T-helper 1 cell (primary cell): ENCODE measurements at places on chromosomes 16 and 17.

DNA sequence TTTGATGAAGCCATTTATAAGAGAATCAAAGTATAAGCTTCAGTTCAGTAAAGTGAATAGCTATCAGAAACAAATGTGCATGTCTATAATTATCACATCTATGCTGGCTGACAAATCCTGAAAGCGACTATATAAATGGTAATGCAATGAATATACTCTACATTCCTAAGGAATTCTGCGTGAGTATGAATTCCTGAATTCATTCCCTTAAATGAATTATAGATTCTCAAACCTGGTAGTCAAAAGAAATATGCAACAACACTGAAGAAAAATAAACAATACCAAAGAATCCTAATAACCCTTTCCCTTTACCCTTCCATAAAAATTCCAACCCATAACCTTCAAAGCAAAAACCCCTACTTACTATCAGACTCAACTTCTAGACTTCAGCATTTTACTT is 416.6 kb upstream of the PMFBP1 start:
- no peak for DNase-seq

- DNase-seq, result no peak
These were observed 188.0 kb upstream of the TNRC6C start for GRCh38 chr17:77770331-77771105.

- no peak for DNase-seq
These were observed 36.6 kb downstream of the C16orf78 start for GRCh38 chr16:49410226-49410625.

DNA sequence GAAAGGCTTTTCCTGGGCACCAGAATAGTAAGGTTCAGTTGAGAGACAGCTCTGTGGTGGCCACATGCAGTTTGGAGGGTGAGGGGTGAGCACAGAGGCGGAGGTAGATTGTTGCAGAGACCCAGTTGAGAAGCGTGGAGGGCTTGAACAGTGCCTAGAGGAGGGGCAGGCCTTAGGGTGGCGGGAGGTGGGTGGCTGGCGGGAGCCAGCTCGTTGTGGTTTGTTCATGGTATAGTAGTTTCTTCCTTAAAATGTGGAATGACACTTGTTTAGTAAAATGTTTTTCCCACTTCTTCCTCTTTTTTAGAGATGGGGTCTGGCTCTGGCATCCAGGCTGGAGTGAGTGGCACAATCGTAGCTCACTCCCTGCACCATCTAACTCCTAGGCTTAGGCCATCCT is 14.2 kb downstream of the USP10 start:
- DNase-seq, result no peak

- no peak for DNase-seq
These were observed 299 bp downstream of the NUP85 start for GRCh38 chr17:75205793-75206163.

- DNase-seq, result no peak
These were observed 27.5 kb downstream of the KIFC3 start for GRCh38 chr16:57774705-57775285.

- DNase-seq, result no peak
These were observed 34.1 kb downstream of the MAP2K6 start for GRCh38 chr17:69448431-69449102.

DNA sequence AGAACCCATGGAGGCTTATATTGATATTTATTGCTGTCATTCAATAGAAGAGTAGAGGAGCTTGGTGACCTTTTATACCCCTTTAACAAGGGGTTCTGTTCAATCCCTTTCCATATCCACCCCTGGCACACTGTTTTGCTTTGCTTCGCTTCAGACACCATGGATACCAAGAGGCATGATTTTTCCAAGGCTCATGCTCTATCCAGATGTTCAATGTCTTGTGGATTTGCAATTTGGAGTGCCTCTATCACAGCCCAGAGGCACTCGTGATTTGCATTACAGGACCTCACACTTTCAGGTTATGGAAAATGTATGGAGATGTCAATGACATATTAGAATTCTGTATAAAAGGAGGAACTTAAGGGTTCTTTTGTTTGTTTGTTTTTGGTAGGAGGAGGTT is 21.5 kb downstream of the CFAP20 start:
- no peak for DNase-seq

DNA sequence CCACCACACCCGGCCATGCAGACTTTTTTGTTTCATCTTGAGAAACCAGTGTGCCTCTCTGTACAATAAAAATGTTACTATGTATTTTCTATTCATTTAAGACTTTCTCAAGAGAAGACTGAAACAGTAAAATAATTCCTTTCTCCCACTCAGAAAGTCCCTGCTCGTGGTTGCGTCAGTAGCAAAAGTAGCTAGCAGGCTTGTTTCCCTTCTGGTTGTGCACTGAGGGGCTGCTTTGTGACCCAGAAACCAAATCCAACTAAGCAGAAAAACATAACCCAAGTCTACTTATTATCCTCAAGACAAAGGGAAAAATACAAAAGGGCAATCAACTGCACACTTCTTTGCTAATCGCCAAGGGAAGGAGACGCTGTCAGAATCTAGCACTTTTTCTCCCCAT is 3.4 kb upstream of the PNPO start:
- no peak for DNase-seq

DNA sequence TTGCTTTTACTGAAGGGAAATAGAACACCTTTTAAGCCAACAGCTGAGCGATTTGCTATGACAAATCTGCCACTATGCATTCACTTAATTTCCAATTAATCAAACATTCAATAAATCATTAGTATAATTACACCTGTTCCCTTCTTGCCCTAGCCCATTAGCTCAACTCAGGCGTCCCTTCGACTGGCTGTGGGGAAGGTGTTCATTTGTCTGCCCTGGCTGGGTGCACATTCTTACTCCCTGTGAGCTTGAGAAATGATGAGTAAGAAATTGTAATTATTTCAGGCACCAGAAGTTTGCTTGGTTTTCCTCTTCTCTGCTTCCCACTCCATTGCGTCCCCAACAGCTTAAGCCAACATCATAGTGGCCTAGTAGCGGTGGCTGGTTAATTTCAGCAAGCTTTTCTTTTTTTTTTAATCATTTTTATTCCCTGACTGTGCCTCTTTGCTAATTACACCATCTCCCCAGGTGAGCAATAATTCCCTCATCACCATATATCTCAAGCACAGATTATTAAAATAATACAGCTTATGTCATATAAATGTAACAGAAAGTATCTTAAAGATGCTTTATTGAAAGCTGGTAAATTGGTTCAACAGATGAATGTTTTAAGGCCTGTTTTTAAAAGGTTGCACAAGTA is 623.9 kb upstream of the RBFOX1 start:
- DNase-seq, result no peak

- DNase-seq, result no peak
These were observed 100.5 kb downstream of the CYB561 start for GRCh38 chr17:63345611-63346010.

GRCh38 chr17:10605221-10605783 is 51.8 kb downstream of the MYH3 start:
- no peak for DNase-seq

GRCh38 chr17:73870473-73870872 is 226.2 kb upstream of the SDK2 start:
- DNase-seq, result no peak

GRCh38 chr17:63511331-63511730 is 11.8 kb upstream of the KCNH6 start:
- DNase-seq, result no peak

DNA sequence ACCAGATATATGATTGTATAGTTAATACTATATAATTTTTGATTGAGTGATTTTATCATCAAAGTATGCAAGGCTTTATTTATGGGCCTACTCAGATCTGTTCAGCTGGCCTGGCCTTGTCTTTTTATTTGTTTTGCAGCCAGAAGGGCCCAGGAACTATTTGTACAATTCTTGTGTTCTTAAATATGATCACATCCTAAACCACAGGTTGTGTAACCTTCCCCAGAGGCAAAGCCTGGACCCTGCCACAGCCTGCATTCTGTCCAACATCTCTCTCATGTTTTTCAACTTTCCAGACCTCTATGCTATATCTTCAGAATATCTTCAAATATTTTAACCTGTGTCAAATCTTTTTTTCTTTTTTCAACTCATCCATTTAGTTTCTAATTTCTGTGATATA is 410.4 kb upstream of the MON1B start:
- no peak for DNase-seq

DNA sequence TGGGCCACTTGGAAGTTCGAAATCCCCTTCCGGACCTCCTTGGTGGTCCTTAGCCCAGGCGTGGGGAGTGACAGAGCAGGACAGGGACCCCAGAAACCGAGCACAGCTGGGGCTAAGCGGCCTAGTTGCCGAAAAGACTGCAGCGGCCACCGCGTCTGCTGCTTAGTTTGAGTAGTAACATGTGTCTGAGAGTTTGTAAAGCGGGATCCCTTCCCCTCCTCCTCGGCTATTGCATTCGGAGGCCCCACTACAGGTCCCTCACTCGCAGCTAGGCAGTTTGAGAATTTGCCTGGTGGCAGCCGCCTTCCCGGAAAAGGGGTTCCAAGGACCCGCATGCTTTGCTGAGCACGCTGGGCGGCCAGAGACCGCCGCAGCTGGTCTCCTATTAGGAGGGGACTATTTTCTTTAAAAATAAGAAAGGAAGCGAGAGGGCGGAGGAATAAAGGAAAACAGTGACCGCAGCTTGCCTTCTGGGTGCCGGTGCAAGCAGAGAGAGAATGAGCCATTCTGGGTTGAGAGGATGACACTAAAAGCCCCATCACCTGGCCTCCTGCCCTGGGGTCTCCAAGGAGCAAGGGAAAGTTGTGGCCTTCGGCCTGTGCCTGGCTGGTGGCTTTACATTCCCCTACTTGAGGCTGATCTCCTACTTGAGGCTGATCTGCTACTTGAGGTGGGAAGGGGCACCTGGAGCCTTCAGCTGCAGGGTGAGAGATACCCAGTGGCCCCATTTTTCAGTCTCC is 1.1 kb upstream of the HOXB5 start:
- no peak for DNase-seq

DNA sequence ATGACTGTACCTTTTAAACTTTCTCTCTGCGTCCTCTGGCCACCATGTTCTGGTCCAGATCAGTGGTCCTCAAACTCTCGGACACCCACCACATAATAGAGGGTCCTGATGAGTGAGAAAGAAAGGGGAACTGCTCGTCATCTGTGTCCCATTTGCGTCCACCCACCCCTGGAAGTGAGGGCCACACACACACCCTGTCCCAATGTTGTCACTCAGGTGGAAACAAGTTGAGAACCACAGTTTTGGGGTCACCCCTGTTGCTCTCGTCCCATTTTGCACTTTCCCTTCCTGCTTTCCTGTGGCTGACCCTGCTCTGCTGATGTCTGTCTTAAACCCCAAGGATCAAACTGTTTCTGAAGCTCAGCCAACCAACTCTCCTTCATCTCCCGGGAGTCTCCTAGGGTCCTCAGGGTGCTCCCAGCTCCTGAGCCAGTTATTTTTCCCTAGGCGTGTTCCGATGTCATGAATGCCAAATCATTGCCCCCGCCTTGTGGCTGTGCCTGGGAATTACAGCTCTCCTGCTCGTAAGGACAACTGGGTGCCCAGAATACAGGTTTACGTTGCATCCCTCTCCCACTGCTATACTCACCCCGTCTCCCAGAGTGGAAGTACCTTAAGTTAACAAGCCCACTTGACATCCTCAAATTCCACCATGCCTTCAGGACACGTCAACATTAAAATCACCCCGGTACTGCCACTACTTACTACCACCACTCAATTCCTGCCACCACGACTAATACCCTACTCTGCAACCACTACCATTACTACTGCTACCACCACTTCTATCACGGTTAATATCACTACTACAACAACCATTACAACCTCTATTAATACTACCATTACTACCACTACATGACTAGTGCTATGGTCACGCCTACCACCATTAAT is 26.0 kb upstream of the HNF1B start:
- no peak for DNase-seq

DNA sequence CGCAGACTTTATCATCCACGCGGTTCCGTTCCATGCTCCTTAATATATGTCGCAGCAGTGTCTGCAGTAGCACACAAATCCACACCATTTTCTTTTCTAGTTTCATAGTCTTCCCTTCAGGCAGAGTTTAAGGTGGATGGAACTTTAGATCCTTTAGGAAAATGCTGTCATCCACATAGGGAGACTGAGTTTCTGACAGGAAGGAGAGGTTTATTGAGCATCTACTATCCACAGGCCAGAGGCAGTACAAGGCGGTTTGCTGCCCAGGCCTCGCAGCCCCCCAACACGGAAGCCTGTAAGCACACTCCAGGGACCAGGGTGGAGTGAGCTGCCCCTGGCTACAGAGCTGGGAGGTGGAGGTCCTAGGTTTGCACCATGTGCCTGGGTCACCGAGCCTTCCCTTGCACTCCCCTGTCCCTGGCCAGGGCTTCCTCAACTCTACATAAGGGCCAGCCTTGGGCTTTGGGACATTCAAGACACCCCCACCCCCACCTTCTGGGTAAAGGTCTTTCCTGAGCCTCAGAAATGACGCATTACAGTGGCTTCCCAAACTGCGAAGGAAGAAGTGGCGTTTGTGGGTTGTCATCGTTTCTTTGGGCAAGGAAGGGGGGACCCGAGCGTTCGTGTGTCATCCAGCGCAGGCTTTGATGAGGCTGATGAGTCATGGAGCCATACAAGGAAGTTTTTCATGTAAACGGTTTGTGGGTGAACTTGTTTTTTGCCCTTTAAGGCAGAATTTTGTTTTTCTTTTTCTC is 146.5 kb upstream of the PLCG2 start:
- peak; percentile 27 for DNase-seq

- DNase-seq, result no peak
These were observed 452.5 kb upstream of the CCL2 start for GRCh38 chr17:33802349-33803198.

DNA sequence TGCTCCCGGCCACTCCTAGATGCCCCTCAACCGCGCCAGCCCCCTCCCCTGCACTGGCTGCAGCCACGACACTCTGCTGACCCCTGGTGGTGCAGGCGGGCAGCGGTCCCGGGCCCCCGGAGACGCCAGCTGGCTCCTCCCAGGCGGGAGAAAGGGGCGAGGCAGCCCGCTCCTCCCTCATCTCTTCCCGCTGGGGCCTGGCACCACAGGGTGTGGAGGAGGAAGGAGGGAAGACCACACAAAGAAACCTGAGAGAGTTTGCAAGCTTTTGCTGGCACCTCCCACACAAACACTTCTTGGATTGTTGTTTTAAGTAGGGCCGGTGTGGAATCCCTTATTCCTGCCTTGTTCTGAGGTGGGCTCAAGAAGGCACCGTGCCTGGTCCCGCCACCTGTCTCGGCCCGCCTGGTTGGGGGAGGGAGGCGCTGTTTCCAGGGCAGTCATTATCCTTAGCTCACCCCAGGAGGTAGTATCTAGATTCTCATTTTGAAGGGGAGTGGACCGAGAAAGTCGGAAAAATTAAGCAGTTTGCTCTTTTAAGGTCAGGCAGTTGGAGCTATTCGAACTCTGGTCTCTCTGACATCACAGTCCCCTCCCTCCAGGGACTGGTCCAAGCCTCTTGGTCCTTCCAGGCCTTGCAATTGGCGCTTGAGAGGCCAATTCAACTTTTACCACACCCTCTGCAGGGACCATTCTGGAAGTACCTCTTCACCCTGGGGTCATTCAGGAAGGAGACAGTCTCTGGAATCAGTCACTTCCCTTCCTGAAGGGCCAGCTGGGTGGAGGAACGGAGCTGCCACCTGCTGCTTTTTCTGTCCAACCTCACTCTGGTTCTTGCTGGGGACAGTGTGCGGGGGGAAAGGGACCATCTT is 959 bp upstream of the ANKRD13B start:
- DNase-seq, result peak; percentile 57
